ENCODE measurements at places on chromosomes 12 and 14. TPM values are rescaled to one million over a fixed set of nuclear protein-coding genes. Genes with fewer than 3 reads are reported as not detected.
A peak's percentile ranks its signal among the peaks of the same experiment; 100 is the strongest.

The AVPR1A gene
- 0.07 TPM for total RNA-seq

The TSPAN11 gene
- not detected for total RNA-seq

The KRT5 gene
- total RNA-seq: 0.44 TPM

GRCh38 chr14:51715250-51715649, 63.5 kb downstream of the FRMD6 start:
- H3K36me3 ChIP-seq: no peaks in the 10 kb centered on the region
- no peaks in the 10 kb centered on the region for H3K4me1 ChIP-seq
- no peak overlapping the region for H3K4me3 ChIP-seq
- H3K27me3 ChIP-seq: no peaks in the 10 kb centered on the region
- DNase-seq: no peak

- DNase-seq: no peak
- H3K36me3 ChIP-seq: no peaks in the 10 kb centered on the region
- no peaks in the 10 kb centered on the region for H3K27me3 ChIP-seq
- H3K4me3 ChIP-seq: no peak overlapping the region
Observed at GRCh38 chr12:131436922-131437705, 273.8 kb upstream of the SFSWAP start.

DNA sequence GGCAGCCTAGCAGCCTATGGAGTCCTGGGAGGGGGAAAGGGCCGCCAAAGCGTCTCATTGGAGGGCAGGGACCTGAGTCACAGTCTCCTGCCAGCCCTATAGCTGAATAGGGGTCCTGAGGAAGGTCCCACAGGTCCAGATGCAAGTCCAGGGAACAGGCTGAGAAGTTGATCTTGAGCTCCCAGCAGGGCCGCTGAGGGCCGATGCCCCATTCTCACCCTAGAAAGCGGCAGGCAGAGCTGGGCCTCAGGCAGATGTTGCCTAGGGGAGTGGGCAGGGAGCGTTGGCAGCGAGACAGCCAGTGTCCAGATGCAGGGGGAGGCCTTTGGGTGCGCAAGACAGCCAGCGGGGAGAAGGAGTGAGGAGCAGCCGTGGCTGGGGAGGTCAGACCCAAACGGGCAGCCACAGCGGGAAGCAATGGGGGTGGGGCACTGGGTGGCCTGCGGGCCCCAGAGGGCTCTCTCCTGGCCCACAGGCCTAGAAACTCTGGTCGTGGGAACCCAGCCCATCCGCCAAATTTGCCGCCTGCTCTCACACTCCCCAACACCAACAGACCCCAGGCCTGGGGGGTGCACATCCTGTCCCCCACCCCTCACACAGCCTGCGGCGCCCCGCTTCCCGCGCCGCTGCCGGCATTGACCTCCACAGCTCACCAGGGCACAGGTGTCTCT, 1.1 kb downstream of the HDAC7 start:
- H3K27me3 ChIP-seq: no peaks in the 10 kb centered on the region
- H3K27ac ChIP-seq: peak overlapping the region; percentile 98
- peak overlapping the region; percentile 86 for H3K4me3 ChIP-seq
- H3K4me1 ChIP-seq: peaks cover 79% of the 10 kb centered on the region

The MTHFD1 gene
- total RNA-seq: 153 TPM

DNA sequence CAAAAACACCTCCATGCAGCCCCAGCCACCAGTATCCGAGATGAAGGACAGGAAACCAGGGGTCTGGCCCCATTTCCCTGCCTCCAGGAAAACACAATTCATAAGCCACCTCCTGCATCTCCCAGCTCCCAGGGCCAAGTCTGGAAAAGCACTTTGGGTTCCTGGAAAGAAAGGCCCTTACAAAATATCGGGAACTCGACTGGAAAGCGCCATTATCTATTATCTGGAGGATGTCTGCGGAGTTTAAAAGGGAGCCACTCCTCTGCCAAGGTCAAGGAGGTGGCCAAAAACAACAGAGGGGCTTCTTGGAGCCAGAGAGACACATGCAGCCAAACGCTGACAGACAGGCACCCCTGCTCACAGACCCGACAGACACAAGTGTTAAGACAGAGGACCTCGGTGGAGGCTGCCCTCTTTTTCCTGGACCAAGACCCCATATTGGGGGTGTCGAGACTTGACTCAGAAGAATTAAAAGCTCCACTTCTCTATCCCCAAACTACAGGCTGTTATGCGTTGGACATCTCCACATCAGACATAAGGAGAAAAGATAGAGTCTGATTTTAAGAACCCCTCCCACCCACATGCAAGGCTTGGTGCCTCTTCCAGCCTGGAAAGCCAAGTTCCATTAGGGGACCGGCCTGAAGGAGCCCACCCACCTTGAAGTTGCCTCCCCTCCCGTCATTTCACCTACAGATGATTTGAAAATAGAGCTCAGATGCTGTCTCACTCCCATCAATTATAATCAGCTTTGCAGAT, 9.6 kb downstream of the ACTN1 start:
- H3K27me3 ChIP-seq: no peaks in the 10 kb centered on the region
- H3K27ac ChIP-seq: no peak overlapping the region
- no peak for DNase-seq
- H3K36me3 ChIP-seq: peaks cover 4% of the 10 kb centered on the region
- peaks cover 27% of the 10 kb centered on the region for H3K4me1 ChIP-seq
- no peak overlapping the region for H3K4me3 ChIP-seq

GRCh38 chr12:64820593-64820992, 3.9 kb upstream of the TBC1D30 start:
- DNase-seq: no peak
- H3K27ac ChIP-seq: no peak overlapping the region
- H3K27me3 ChIP-seq: no peaks in the 10 kb centered on the region
- H3K4me3 ChIP-seq: no peak overlapping the region

The IL26 gene
- not detected for total RNA-seq

DNA sequence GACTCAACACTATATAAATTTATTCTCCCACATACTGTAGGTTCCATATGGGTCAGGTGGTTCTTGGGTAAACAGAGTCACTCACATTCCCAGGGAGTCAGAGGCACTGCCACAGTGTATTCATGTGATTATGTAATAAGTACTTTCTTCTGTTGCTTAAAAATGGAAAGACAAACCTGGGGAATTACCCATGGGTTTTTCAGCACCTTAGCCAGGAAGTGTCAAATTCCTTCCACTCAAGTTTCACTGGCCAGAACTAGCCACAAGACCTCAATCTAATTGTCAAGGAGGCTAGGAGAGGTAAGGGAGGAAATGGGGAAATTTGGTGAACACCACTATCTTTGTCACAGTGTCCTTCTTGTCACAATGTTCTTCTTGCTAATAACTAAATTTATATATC, 333.2 kb upstream of the MDGA2 start:
- no peak overlapping the region for H3K27ac ChIP-seq
- H3K4me1 ChIP-seq: no peaks in the 10 kb centered on the region
- no peak overlapping the region for H3K4me3 ChIP-seq
- DNase-seq: no peak
- H3K36me3 ChIP-seq: no peaks in the 10 kb centered on the region
- H3K27me3 ChIP-seq: no peaks in the 10 kb centered on the region

- DNase-seq: no peak
- no peak overlapping the region for H3K27ac ChIP-seq
- no peaks in the 10 kb centered on the region for H3K27me3 ChIP-seq
- no peaks in the 10 kb centered on the region for H3K4me1 ChIP-seq
- no peaks in the 10 kb centered on the region for H3K36me3 ChIP-seq
- H3K4me3 ChIP-seq: no peak overlapping the region
Observed at GRCh38 chr14:37437490-37437889, 157.6 kb downstream of the FOXA1 start.

The FAM222A gene
- total RNA-seq: 3.7 TPM

DNA sequence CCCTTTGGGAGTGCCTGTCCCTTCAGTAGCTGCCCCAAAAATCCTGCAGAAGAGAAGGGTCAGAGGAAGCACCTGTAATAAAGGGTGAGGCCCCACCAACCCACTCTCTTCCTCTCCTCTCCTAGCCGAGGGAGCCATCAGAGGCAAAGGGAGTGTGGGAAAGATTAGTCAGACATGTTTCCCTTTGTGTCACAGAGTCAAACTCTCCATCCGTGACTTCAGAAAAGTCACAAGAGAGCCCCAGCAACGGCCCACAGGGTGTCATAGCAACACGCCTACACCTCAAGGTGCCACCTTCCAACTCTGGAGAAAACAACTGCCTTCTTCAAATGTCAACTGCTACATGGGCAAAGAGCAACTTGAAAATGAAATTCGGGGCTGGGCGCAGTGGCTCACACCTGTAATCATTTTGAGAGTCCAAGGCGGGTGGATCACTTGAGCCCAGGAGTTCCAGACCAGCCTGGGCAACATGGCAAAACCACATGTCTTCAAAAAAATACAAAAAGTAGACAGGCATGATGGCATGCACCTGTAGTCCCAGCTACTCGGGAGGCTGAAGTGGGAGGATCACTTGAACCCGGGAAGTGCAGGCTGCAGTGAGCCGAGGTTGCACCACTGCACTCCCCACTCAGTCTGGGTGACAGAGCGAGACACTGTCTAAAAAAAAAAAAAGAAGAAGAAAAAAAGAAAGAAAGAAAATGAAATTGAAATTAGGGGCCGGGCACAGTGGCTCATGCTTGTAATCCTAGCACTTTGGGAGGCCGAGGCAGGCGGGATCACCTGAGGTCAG, 17.7 kb upstream of the CD27 start:
- H3K27ac ChIP-seq: no peak overlapping the region
- DNase-seq: no peak
- peaks cover 21% of the 10 kb centered on the region for H3K4me1 ChIP-seq
- no peaks in the 10 kb centered on the region for H3K36me3 ChIP-seq
- H3K4me3 ChIP-seq: no peak overlapping the region

DNA sequence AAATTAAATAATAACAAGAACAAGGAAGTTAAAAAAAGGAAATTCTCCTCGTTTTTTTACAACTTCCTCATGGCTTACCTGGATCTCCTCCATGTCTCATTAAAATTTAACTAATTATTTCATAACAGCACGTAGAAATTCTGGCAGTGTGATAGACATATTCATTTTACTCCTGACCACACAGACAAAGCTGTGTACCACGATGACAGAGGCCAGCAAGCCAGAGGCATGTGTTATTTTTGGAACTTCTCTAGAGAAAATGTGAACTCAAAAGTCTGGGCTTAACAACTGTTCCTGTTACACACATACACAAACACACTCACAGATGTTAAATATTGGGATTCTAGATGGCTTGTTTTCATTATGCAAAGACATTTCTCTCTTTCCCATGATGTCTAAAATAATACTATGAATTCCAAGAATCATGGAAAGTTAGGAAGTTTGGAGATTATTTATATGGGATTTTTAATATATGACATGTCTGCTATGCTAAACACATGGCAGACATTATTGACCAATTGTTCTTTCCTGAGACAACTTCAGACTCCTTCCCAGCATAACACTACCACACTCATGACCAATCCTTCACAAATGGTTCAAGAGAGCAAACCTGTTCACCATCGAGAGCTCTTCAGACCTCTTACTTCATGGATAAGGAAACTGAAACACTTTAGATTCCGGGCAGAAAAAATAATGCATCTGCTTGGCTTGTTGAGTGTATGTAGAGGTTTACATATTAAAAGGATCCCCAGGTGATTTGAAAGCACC, 158.7 kb downstream of the DACT1 start:
- H3K36me3 ChIP-seq: no peaks in the 10 kb centered on the region
- H3K27ac ChIP-seq: no peak overlapping the region
- H3K4me1 ChIP-seq: no peaks in the 10 kb centered on the region
- no peak for DNase-seq

DNA sequence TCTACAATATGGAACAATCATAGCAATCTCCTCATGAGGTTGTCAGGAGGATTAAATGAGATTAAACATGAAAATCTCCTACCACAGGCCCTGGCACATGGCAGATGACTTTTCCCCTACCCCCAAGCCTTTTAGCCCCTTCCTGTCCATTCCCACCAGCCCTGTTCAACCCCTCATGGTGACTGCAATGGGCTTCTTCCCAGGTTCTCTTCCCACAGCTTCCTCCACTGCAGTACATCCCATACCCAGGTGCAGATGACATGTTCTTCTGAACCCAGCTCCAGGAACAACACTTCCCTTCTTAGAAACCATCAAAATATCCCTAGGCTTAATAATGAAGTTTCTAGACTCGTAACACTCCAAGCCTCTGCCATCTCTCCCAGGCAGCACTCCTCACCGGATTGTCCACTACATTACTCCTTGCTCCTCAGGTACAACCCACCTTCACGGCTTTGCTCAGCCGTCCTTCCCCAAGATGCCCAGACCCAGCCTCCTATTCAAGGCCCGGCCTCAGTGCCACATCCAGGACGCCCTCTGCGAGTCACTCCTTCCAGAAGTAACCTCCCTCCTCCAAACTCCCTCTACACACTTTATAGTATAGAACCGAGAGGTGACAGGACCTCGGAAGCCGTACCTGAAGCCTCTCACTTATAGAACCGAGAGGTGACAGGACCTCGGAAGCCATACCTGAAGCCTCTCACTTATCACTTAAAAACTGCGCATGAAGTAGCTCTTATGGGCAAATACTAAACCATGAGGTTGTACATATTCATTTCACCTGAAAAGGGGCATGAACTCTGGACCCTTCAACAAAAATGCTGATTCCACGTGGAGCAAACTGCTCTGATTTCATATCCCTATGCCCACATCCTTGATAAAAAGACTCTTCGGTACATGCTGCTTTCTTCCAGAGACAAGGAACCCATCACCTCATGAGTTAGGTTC, 1.5 kb downstream of the CRACR2A start:
- H3K4me3 ChIP-seq: peak overlapping the region; percentile 75
- peaks cover 26% of the 10 kb centered on the region for H3K4me1 ChIP-seq
- H3K27ac ChIP-seq: peak overlapping the region; percentile 65
- no peak for DNase-seq

The NRXN3 gene
- total RNA-seq: not detected

The ERP27 gene
- total RNA-seq: 0.39 TPM

DNA sequence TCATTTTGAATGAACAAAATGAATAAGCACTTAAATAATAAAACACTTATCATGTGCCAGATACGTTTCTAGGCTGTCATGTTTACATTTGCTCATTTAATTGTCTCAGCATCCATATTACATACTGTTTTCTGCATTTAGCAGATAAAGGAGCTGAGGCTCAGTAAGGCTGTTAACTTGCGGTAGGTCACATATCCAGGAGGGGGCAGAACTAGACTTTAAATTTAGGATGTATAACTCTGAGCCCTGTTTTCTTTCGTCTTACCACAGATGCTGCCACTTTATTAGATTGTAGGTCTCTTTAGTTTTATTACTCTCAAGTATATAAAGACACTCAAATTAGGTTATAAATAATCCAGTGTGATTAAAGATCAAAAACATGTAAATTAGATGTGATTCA, 17.7 kb downstream of the IRAK4 start:
- H3K27ac ChIP-seq: no peak overlapping the region
- H3K4me1 ChIP-seq: no peaks in the 10 kb centered on the region
- H3K4me3 ChIP-seq: no peak overlapping the region
- H3K36me3 ChIP-seq: no peaks in the 10 kb centered on the region
- no peaks in the 10 kb centered on the region for H3K27me3 ChIP-seq
- peak; percentile 16 for DNase-seq

- H3K4me1 ChIP-seq: peaks cover 26% of the 10 kb centered on the region
- no peaks in the 10 kb centered on the region for H3K27me3 ChIP-seq
- no peak overlapping the region for H3K27ac ChIP-seq
- H3K4me3 ChIP-seq: no peak overlapping the region
Observed at GRCh38 chr14:54594537-54594936, 27.6 kb downstream of the SAMD4A start.

DNA sequence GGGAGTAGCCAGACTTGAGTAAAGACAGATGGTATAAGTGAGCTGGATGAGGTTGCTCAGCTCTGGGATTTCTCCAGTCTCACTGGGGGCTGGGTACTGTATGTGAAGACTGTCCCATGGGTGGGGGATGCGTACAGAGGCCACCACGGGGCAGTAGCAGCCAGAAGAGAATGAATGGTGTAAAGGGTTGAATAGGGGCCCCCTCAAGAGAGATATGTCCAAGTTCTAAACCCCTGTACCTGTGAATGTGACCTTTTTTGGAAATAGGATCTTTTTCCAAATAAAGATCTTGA, 21.8 kb upstream of the BCDIN3D start:
- H3K36me3 ChIP-seq: no peaks in the 10 kb centered on the region
- H3K27ac ChIP-seq: no peak overlapping the region
- no peaks in the 10 kb centered on the region for H3K27me3 ChIP-seq
- H3K4me1 ChIP-seq: no peaks in the 10 kb centered on the region

The DCN gene
- 3.6 TPM for total RNA-seq

Data from HCT116 (cell line).